ENCODE measurements at places on chromosomes 7 and 10.

DNA sequence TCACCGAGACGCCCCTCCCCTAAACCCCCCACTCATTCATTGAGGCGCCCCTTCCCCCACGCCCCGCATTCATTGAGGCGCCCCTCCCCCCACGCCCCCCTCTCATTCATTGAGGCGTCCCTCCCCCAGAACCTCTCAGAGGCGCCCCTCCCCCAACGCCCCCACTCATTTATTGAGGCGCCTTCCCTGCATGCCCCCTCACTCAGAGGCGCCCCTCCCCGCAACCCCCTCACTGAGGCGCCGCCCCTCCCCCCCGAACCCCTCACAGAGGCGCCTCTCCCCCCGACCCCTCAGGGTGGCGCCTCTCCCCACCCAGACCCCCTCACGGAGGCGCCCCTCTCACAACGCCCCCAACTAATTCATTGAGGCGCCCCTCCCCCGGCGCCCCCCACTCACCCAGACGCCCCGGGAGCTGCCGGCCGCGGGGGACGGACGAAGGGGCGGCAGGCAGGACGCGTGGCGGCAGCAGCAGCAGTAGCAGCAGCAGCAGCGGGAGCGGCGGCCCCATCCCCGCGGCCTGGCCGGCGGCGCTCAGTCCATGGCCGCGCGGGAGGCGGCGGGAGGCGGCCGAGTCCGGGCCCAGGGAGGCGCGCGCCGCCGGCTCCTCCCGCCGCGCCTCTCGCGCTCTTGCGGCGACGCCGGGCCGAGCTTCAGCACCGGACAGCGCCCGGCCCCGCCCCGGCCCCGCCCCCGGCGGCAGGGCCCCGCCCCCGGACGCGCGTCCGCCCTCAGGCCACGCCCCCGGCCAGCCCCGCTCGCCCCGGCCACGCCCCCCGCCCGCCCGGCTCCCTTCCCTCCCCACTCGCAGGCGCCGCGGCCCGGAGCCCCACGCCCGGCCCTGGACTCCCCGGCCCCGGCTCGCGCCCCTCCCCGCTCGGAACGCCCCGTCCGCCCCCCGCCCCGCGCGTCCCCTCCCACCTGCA lies at the start of gene PTPRN2:
Gene PTPRN2 (minus strand): TSS at position 662 of the 923 bp plus-strand sequence.
- peak; percentile 59 for DNase-seq

DNA sequence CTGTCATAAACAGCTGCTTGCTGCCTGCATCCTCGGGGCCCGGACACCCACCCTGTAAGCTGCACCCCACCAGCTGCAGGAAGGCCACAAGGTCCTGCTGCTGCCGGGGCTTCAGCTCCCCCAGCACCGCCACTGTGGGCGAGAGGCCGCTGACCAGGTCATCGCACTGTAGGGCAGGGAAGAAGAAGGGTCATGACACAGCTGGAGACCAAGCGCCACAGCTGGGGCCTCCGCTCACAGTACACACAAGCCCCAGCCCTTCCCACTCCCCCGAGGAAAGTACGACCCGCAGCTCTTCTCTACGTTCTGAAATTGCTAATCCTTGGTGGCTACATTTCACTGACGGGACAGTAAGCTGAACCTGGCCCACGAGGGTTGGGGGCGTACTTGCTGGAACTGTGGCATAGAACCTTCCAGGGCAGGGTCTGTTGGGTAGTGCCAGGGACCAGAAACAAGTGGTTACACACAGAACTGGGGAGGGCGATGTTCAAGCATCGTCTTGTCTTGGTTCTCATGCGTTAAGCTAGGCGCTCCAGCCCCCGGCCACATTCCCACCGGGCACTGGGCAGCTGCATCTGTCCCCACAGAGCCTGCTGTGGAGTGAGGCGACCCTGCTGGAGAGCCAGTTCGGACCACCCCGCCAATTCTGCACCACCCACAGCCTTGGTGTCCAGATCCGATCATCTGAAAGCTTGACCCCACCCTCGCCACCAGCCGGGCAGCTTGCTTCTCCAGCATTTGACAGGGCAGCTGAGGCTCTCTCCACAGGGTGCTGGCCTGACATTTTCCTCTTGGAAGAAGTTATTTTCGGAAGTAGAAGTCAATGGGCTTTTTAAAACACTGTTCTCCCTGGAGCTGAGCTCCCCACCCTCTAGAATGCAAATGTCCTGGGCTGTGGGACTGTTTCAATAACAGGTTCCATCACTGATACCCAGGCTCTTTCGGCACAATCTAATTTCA lies 50.8 kb downstream of the GSDME start:
- no peak for DNase-seq

DNA sequence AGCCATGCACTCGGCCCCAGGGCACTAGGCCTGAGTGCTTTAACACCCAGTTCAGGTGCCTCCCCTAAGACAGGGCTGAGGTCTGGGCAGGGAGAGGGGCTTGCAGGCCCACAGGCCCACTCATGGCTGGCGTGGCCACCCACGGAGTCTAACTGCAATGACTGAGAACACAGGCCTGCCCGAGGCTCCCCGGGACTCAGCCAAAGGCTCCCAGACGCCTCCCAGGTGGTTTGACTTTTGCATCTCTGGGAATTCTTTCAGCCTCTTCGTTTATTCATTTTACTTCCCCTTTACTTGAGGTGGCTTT lies 37.3 kb downstream of the PTPRN2 start:
- no peak for DNase-seq

DNA sequence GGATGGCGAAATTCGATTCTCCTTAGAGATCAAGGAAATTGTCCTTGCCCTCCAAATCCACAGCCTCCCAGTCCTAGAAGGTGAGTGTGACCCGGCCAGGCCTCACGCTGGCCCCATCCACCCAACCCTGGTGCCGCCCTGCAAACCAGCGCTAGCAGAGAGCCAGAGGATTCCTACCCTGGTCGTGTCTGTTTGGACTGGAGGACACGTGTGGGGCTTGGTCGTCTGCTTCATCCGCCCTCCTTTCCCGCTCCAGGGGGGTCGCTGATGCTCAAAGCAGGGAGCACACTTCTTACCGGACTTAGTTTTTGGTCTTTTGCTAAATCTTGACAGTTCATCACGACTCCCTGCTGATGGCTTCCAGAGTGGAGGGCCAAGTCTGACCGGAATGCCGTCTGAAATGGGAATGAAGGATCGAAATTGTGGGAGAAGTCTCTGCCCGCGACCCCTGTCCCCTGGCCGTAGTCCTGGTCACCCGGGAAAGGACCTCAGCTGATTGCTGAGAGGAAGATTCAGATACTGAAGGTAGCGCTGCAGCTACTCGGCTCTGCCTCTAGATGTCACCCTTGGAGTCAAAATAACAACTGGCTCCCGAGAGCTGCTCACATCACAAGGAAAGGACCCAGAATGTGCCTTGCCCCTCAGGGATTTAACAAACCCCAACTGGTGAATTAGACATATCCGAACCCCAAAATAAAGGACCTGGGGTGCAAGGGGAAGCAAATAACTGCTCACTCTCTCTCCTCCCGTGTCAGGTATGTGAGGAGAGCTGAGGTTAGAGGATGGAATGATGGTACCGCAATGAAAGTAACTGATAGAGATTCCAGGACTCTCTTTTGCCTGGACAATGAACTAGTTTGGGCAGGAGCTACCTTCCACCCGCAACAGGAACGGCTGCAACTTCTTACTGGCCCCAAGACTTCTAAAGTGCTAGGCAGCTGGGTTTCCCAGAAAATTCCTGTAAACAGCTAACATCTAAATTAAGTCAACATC lies 23.5 kb upstream of the ORC5 start:
- DNase-seq: peak; percentile 54

DNA sequence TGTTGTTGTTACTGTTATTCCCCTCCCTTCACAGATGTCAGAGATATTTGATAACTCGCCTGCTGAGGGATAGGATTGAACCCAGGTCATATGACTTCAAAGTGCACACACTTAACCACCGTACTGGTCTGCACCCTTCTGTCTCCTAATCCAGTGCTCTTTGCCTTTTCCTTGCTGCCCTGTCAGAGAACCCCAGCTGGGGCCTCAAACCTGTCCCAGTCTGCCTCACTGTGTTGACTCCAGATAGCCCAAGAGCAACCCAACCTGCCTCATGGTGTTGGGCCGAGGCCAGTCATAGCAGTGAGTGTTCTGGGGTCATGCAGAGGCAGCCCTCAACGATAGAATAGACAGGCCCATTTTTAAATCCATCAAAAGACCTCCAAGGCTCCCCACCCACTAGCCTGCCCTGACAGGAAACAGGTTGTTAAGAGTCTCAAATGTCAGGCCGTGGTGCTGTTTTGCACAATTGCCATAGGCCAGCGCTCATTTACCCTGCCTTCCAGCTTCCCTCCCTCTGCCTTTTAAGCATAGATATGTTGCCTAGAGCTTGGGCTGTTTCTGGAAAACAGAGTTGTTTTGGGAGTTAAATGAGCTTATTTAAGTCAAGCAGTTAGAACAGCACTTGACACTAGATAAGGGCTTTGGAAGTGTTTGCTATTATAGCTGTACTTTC lies 37.0 kb upstream of the PDCD4 start:
- no peak for DNase-seq

DNA sequence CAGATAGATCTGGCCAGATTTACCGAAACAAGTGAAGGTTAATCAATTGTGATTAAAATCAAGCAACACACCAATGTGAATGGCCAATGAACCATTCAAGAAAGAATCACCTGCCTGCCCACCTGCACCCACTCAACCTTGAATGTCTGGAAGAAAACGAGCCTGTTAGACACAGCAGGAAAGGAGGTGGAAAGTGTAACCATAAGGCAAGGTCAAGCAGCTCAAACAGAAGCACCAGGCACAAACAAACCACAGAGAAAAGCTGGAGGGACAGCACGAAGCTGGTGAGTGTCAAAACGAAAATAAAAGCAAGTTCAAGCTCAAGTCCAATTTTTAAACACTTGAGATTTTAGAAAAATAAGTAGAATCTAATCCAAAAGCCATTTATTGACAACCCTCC lies 64.9 kb downstream of the STEAP1B start:
- no peak for DNase-seq
